Endothelial cell of umbilical vein (primary cell): ENCODE measurements at places on chromosomes 3 and 15. TPM values are rescaled to one million over a fixed set of nuclear protein-coding genes. Genes with fewer than 3 reads are reported as not detected.

- DNase-seq, result no peak
These were observed 67.8 kb upstream of the ATP13A3 start for GRCh38 chr3:194554473-194555123.

The PLA2G4D gene
- total RNA-seq, result not detected in 2 replicates

DNA sequence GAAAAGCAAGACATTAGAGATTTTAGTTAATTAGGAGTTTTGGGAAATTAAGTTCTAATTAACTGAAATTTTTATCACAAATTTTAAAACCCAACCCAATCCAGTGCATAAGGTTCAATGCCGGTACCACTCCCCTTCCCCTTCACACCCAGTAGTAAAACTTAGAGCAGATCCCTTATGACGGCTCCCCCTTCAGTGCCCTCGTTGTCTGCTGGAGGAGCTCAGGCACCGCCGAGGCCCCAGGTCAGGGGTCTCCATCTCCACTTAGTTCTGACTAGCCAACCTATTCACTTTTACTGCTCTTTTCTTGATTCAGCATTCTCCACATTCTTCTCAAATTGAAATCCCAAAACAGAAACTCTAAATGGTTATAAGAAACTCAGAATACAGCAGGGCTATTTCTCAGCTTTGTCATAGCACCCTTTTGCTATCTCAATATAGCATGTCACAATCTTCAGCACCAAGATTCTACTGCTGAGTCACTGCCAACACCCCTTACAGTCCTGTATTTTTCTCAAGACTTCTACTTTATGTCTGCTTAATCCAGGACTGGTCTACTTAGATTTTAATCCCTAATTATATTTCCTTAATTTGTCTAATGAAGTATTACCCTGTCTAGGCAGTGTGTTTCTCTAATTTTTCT, 39.8 kb downstream of the TUBGCP4 start:
- DNase-seq, result no peak

The IGSF10 gene
- total RNA-seq, result not detected in 2 replicates

The GOLGA6L4 gene
- total RNA-seq, result 5.3 and 7.5 TPM in 2 replicates

- DNase-seq, result no peak
These were observed 200.4 kb upstream of the ADAMTS9 start for GRCh38 chr3:64888165-64888564.

DNA sequence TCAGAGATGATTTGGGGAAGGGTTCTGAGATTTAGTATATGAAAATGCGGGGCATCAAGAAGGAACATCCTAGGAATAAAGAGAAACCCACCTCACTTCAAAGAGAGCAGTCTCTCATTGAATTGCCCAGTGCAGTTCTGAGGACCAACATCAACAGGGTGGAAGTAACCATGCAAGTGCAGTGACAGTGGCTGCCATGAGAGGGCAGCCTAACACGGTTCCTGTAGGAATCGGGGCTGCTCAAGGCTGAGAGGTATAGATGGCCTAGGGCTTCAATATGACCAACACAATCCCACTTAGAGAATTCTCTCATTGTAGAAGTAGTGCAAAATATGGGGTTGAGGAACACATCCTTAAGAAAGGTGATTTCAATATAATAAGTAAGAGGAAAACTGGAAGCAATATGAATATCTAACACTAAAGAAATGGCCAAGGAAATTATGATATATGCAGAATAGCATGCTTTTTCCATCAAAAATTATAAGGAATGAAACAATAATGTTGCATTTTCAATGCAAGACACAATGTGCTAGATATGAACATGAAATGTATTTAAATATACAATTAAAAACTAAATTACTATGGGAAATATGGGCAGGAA, 51.1 kb upstream of the ARRDC4 start:
- DNase-seq, result peak; percentile 63

GRCh38 chr3:74067296-74067695, 442.6 kb upstream of the PDZRN3 start:
- no peak for DNase-seq

DNA sequence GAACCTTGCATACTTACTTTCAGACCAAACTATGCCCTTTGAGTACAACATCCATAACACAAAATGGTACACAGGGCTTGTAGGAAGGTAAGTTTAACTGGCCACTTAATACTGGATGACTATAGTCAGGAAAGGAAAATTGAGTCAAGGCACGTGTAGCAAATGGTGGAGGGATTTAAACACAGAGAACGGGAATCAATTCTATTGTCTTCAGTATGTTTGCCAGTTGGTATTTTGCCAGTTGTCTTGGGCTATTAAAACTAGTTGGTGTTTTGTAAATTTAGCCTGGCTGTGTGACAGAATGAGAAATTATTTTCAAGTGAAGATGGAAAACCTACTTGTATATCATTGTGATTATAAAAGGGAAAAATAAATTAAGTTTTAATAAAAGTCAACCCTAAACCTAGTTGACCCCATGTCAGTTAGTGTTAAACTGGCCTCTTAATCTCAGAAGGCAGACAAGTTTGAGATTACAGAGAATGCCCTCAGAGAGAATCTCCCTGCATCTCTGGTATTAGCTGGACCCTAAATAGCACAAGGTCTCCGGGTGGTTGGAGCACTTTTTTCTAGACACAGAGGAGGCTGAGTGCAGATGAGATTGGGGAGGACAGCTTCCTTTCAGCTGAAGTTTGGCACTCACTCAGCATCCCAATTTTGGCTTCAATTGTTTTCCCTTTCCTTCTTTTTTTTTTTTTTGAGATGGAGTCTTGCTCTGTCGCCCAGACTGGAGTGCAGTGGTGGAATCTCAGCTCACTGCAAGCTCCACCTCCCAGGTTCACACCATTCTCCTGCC, 91.2 kb downstream of the MB21D2 start:
- DNase-seq, result peak; percentile 53

The GYG1 gene
- 46.8 and 58.5 TPM in 2 replicates for total RNA-seq

GRCh38 chr3:152272771-152273242, 4.1 kb downstream of the MBNL1 start:
- peak; percentile 87 for DNase-seq

The SCG3 gene
- not detected in 2 replicates for total RNA-seq

The CLDN16 gene
- total RNA-seq, result not detected in 2 replicates

DNA sequence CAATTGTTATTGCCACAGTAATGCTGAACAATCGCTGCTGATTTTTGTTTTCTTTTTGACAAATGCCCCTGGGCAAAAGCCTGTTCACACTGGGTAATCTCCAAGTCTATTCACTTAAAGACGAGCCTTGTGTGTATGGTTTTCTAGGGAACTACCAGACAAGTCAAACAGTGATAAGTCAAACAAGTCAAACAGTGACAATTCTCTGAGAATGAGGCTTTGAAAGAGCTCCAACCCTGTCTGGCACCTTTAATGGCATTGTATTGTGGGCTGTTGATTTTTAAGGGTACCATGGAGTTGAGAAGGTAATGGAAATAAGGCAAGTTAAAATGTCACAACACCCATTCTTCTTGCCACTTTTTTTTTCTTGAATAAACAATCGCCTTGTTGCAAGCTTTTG, 59.4 kb upstream of the TMC3 start:
- DNase-seq, result no peak

DNA sequence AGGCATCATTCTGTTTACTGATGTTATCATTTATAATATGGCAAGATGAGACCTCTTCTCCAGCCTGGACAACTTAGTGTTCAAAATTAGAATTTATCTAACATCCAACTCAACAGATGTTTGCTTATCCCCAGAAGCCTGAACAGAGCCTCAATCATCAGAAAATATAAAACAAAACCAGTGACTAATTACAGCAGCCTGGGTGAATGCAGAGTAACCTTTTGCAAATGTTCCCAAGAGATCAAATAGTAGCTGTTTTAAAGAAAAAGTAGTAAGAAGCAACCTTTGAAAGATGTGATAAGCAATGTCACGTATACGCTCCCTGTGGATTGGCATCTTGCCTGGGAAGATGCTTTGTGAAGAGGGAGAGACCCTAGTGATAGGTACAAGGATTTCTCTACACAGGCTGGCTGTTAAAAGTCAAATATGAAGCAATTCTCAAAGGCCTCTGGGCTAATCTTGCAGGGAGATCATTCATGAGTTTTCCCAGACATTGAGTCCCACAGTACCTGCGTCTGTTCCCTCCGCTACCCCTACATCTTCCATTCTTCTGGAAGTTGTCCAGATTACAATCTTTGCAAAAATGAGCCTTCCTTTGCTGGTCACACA, 39.3 kb upstream of the PRICKLE2 start:
- no peak for DNase-seq

The ALDH1A2 gene
- 11.7 and 34.9 TPM in 2 replicates for total RNA-seq

The PTPRG gene
- 37.5 and 39.1 TPM in 2 replicates for total RNA-seq

The SIDT1 gene
- not detected in 2 replicates for total RNA-seq

GRCh38 chr15:69536726-69537512, 84.3 kb downstream of the RPLP1 start:
- DNase-seq, result no peak
